GM04503 (cell line): ENCODE measurements at places on chromosomes 6 and 20.
A peak's percentile ranks its signal among the peaks of the same experiment; 100 is the strongest.

GRCh38 chr6:142900227-142900971 is 44.6 kb downstream of the HIVEP2 start:
- DNase-seq, result no peak

DNA sequence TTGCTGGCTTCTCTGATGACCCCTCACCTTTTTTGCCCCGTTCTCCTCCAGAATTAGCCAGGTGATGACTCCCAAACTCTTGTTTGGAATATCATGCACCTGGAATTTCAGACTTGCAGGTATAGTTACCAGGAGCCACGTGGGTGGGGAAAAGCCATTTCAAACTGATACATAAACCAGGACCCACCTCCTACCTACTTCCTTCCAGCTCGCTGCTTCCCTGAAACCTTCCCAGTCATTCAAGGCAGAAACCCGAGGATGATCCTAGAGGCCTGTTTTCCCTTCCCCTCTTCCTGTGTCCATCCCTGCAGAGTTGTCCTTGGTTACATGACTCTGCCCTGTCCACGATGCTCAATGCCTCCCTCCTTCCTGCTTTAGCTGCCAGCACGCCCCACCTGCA is 101.9 kb downstream of the MTHFD1L start:
- no peak for DNase-seq

DNA sequence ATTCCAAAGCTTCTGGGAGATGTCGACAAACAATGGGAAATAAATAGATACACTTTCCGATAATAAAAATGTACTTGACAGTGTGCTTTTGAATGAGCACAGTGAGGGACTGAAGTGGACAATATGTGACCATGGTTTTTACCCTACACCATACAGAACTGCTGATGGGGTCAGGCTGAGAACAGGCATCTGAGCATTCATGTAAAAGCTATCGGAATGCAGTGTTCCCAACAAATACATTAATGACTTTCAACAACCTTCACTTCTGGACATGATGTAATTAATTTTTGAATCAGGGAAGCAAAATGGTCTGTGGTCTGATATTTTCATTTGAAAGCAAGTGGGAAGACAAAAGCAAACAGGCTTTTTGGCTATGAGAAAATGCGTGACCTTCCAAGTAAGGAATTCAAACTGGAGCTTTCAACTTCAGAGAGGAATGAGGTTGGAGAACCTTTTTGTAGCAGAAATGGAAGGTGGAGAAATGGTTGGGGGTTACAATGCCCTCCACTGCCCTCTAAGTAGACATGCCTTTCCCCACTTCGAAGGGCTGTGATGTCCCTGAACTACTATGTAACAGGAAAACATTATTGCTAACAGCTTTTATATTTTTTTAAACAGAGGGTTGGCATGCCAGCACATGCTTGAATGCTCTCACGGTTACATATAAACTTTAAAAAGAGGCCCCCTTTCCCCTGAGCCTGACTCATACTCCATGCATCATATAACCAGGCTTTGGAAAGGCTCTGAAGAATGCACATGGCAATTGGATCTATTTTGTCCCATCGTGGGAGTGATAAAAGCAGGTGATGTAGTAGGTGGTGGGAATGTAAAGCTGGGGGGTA is 203.5 kb upstream of the CITED2 start:
- DNase-seq, result peak; percentile 90

DNA sequence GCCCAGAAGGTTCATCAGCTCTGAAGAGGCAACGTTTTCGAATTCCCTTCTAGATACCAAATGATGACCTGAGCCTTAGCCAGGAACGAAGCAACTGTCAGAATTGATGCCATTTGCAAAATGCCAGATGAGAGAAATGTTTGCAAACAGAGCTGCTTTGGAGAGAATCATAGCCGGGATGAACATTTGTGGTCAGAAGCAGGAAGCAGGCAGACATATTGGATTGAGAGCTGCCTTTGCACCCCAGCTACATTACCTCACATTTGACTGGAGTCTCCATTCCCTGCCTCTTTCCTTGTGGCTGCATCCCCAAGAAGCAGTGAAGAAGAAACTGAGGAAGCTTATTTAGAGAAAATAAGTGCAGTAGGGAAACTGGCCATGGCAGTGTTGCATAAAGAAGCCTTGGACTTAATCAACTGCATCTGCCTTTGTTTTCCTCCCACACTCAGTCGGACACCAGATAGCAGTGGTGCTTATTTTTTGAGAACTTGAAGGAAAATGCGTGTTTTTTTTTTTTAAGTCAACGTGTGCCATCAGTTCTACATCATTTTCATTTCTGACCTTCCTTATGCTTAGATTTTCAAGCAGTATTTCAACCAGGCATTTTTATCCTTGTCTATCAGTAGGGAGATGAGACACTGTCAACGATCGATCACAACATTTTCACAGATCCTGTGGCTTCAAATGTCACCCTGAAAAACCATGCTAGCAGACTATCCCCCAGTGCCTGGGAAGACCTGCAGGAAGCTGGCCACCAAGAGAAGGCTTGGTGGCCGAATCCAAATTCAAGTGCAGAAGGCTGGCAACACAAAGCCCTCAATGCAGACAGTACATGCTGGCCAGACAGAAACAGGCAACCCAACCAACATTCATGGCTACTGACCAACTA is 541.2 kb upstream of the JARID2 start:
- no peak for DNase-seq

DNA sequence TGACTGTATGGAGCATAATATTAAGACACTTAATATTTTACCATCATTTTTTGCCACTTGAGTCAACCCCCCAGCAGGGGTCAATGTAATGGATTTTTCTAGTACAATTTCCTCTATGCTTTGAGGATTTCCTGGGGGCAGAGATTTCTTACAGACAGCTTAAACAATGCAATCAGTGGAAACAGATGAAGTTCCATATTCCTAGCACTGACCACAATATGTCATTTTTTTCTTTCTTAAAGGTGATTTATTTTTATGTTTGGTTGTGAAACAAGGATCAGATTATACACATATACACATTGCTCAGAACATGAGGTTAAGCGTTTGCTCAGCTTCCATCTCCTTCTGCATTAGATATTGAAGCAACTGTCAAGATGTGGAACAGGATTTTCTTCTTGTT is 82.0 kb upstream of the ID4 start:
- DNase-seq, result no peak

DNA sequence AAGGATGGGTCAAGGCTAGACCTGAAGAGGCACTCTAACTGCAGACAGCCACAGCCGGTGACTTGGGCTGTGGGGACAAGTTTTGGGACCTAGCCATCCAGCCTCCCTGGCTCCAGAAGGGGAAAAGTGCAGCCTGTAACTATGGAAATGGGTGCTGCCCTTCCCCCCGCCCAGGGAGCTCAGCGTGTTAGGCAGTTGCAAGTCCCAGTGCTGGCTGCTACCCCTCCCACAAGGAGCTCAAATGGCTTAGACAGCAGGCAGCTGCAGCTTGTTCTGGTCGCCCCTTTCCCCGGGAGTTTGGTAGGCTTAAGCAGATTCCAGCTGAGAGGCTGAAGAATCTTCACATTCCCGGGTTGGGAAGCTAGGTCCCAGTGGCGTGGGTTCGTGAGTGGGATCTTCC is 162.6 kb downstream of the FAM83B start:
- DNase-seq, result no peak

GRCh38 chr20:25461786-25462545 is 54.5 kb downstream of the GINS1 start:
- no peak for DNase-seq

DNA sequence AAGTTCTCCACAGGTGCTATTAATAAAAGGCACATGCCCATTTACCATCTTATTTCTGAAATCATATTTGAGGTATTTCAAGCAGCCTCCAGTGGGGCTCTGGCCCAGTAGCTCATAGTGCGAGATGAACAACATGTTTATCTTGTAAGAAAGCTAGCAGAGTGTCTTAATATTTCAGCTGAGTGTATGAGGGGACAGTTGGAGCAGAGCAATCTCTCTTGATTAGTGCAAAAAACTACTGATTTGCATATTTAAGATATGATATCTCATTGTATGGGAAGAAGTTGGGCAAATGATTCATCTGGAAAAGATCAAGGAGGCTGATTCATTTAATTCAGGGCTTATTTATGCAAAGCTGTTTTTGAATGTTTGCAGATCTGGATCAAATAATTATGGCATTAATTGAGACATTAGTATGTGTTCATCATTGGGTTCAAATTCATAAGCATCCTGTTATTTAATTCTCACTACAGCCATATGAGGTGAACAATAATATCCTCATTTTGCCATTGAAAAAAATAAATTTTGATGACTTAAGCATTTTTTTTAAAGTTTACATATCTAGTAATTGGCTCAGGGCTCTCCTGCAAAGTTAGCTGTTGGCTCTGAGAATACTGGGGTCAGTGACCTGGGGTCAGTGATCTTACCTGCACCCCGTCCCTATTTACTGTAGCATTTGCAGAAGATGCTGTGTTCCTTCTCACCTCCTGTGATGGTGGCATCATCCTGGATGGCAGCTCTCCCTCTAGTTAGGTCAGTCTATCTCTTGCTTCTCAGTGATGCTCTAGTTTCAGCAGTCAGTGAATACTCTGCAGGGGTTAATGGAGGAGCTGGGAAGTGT is 24.1 kb upstream of the GCLC start:
- DNase-seq, result no peak

DNA sequence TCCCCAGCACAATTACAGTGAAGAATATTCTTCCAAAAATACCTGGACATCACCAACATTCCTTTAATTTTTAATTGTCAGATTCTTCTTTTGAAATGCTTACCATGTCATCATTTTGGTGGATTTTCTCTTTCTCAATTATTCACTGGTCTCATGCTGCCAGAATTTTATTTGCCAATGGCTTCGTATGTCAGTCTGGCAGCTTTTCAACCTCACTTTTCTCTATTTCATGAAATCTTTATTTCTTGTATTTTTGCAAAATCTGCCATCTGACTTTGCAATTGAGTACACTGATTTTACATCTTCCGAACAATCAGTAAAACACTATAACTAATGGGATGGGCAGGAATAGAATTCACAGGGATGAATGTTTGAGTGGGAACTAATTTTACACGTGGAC is 84.1 kb downstream of the BTBD9 start:
- no peak for DNase-seq
